Effector memory CD8-positive, alpha-beta T cell (primary cell): ENCODE measurements at places on chromosomes 12 and 14.

- DNase-seq = peak; percentile 32
These were observed 19.5 kb upstream of the SPIC start for GRCh38 chr12:101455685-101456084.

- peak; percentile 52 for DNase-seq
These were observed 227.7 kb upstream of the CRY1 start for GRCh38 chr12:107320929-107321631.

DNA sequence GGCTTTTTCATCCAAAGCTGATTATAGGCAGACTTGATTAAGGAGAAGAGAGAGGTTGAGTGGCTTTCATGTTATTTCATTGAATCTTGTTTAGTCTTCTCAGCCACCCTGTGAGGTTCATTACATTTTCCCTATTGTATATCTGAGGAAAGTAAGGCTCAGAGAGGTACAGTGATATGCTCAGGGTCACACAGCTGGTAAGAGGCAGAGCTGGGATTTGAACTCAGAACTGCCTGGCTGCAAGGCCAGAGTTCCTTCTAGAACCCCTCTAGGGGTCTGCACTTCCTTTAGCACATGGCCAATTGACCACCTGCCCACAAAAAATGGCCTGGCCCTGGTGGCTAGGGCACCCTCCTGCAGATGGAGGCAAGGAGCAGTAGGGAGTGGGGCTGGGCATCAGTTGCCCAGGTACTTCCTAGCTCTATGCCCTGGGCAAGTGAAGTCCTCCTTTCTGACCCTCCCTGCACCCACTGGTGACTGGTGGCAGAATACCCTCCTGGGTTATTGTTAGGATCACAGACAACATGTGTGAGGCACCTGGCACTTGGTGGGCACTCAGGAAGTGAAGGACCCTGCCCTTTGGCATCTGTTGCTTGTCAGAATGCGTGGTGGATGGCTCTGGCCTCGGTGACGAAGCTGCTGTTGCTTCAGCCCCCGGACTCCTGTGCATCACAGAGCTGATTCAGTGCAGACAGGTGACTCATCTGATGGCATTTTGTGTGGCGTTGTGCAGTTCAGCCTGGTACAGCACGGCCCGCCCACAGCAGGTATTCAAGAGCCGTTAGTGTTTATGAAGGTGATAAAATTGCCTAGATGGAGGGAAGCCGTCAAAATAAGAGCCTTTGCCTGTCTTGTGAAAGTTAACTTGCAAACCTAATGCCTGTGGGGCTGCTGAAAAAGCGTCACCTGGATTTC lies 115.8 kb downstream of the SLC25A47 start:
- no peak for DNase-seq

- DNase-seq = no peak
These were observed 428.7 kb downstream of the AEBP2 start for GRCh38 chr12:19867970-19868369.

GRCh38 chr14:80212023-80212397 lies 706 bp upstream of the DIO2 start:
- DNase-seq = no peak

- peak; percentile 80 for DNase-seq
These were observed 482 bp downstream of the TMEM30B start for GRCh38 chr14:61280526-61281185.

- peak; percentile 85 for DNase-seq
These were observed at the start of gene SNW1 for GRCh38 chr14:77760381-77761204. TSS of gene SNW1 (minus strand) at chr14:77761156. CDS start at chr14:77761127, 29 bp downstream.
